ENCODE measurements at places on chromosomes 7 and 10. TPM values are rescaled to one million over a fixed set of nuclear protein-coding genes. Genes with fewer than 3 reads are reported as not detected.
A peak's percentile ranks its signal among the peaks of the same experiment; 100 is the strongest.

GRCh38 chr7:155526225-155526624 lies 20.1 kb downstream of the CNPY1 start:
- peak; percentile 9 for DNase-seq

GRCh38 chr10:72637398-72637857 lies 11.5 kb upstream of the MICU1 start:
- DNase-seq, result peak; percentile 78

- no peak for DNase-seq
Measured at GRCh38 chr7:3739983-3740382, 438.9 kb downstream of the SDK1 start.

DNA sequence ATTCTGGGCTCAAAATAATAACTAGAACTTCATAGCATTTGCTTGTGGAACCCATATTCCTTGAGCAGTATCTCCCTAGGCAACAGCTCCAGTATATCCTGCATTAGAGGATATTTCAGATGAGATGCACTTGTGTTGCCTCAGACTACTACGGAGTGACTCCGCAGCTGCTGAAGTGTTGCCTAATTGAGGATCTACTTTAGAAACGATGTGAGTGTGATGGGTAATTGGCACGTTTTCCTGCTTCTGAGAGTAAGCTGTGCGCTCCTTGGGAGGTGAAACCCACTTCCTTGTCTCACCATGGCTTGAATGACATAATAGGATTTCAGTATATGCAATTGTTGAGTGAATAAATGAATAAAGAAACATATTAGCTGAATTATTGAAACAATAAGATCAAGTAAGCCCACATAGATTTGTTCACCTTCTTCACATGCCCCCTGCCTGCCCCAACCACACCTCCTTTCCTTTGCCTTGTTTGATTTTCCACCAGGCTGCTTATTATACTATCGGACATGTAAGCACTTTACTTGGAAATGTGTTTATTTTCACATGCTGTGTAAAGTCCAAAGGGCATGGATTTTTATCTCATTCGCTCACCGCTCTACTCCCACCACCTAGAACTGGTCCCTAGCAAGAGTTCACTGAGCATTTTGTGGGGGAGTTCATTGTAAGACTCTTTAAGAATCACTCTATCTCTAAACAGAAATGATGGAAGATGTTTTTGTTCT lies 303.8 kb downstream of the KCNMA1 start:
- DNase-seq, result no peak

OR6B1 gene
- total RNA-seq, result not detected

DNA sequence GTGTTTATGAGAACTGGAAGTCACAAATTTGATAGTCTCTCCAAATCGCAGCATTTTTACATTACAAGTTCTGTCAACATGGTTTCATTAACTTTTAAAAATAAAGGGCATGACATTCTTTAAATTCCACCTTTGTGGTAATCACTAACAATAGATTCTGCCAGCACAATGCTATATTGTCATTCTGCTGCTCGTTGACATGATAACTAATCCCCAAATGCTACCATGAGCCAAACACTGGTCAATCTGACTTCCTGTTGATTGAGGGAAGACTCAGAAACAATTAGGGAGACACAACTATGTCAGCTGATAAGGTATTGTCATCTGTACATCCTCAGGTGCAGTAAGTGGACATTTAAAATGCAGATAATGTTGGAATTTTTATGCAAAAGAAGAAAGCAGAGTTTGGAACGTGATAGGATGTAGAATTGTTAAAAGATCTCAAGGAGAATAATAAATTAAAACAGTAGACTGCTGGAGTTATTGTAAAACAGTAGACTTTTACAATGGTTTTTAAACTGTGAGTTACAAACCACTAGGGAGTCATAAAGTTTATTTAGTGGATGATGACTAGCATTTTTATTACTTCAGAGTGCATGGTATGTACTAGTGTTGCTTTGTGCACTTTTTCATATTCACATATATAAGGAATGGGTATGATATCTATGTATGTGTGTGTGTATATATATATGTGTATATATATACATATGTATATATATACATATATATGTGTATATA lies 126.4 kb upstream of the DKK1 start:
- no peak for DNase-seq

- DNase-seq, result no peak
Measured at GRCh38 chr7:12423355-12423996, 19.8 kb upstream of the VWDE start.

DNA sequence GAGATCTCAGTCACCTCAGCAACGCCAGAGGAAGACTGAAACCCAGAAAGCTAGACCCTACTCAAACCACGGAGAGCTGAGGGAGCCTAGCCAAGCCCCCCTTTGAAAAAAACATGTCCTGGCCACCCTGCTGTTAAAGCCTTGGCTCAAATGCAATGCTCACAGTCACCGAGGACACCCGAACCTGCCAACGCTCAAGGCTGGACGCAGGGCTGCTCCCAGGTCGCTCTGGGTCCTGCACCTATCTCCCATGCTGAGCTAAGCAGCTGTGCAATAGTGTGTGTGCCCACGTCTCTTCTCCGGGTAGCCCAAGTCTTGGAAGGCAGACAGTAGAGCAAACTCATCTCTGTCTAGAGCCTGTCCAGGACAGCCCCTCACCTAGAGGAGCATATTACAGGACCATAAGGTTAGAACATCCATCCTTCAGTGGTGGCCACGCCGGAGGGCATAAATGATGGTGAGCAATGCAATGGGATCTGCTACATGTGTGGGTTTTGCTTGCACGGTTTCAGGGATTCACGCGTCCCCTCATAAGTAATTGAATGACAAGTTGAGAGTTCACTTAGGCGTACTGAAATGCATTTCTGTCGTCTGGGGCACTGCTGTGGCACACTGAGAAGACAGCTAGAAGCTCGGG lies 94.2 kb upstream of the DDC start:
- DNase-seq, result peak; percentile 57

DNA sequence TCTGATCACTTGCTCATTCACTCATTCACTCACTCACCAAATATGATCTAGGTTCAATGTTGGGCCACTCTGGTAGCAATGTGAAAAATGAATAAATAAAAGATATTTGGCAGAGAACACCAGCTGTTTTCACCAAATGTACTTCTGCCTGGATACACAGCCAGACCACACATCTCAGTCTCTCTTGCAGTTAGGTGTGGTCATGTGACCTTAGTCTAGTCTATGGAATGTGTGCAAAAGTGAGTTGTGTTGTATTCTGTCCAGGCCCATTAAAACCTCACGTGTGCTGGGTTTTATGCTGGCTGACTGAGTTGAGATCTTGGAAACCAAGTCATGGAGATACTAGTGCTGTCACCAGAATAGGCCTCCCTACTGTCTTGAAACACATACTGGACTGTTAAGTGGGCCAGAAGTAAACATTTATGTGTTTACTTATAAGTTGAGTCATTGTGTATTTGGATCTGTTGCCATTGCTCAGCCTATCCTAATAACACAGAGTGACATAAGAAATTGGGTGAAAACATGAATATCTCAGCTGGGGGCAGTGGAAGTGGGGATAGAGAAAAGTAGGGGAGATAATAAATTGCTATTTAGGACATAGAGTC lies 145.5 kb downstream of the PTEN start:
- no peak for DNase-seq

GRCh38 chr7:65946904-65947303 lies 35.1 kb downstream of the GUSB start:
- DNase-seq, result no peak

GRCh38 chr7:7681936-7682329 lies 36.5 kb downstream of the RPA3 start:
- DNase-seq, result no peak

Measured in cardiac septum (tissue), 1 donor.